ENCODE measurements at places on chromosomes 7 and 10.

DNA sequence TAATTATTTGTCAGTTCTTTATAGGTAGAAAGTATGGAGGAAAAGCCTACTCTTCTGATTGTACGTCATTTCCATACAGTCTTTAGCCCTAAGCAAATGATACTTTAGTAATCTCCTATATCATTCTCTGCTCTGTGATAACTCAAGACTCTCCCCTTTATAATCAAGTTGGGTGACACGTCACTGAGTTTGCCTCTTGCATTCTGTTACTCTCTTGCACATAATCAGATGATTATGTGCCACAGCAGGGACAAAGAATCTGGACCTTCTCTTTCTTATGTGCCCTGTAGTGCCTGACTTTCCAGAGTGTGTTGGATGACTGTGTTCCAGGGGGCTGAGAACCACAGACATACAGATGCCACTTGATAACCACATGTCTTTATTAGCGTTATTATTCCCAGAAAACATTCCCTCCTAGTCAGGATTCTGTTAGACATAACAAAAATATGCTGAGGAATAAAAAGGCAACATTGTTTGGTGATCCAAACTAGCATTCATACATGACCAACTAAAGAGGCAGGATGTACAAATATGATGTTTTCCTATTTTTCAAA is 116.4 kb upstream of the HGF start:
- no peak for DNase-seq

- DNase-seq: no peak
These were observed 11.4 kb upstream of the AKR1D1 start for GRCh38 chr7:138064856-138065357.

GRCh38 chr7:156063241-156063810 is 251.1 kb upstream of the SHH start:
- no peak for DNase-seq

DNA sequence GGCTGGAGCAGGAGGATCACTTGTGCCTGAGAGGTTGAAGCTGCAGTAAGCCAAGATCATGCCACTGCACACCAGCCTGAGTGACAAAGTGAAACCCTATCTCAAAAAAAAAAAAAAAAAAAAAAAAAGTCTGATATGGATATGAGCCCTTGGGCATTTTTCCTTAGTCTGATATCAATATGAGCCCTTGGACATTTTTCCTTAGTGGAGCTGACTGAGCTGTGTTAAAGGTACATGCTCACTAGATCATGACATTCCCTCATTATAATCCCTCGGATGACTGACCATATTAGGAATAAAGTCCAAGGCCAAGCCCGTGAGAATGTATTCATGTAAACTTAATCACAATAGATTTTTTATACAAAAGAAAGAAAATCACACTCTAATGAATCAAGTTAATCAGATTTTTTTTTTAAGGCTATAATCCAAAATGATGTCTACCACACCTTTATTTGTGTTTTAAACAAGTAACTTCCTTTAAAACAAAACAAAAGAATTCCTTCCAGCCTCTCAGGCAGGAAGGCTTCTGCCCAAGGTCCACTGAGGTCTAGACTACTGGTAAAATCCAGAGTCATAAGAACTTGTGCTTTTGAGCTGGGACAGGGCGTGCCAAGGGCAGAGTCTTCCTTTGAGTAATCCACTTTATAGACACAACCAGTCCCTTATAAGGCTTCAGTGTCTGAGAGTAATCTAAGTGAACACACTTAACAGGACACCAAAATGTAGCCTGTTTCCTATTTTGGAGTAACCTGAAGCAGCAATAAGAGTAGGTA is 5.5 kb downstream of the PPA1 start:
- DNase-seq: no peak

DNA sequence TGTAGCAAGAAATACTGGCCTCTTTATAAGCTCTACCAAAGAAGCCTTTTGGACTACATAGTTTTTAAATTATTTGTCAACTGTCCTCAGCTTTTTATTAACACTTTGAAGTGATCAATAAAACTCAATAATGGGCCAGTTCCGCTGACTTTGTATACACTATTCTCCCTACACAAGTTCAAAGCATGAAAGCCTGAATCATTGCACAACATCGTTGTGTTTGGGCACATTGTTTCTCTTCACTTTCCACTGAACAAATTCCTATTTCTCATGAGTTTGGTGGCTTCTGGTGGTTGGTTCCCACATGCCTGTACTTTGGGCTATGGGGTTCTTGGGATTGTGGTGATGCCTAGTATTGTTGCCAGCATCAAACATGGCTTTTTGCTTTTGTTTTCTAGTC is 561.8 kb upstream of the LRRN3 start:
- DNase-seq: no peak

- no peak for DNase-seq
These were observed 2.4 kb downstream of the BRI3 start for GRCh38 chr7:98283887-98284222.

- no peak for DNase-seq
These were observed 213.9 kb upstream of the PPP2R2D start for GRCh38 chr10:131686781-131687420.

- DNase-seq: no peak
These were observed 4.4 kb upstream of the ST7 start for GRCh38 chr7:116948934-116949333.

- DNase-seq: no peak
These were observed 551 bp downstream of the IFIT1 start for GRCh38 chr10:89392974-89393373.

- no peak for DNase-seq
These were observed 50.4 kb upstream of the FAM3C start for GRCh38 chr7:121446526-121446925.

GRCh38 chr7:112398534-112398933 is 51.7 kb upstream of the IFRD1 start:
- DNase-seq: no peak

- no peak for DNase-seq
These were observed 416.6 kb downstream of the RPS24 start for GRCh38 chr10:78450239-78450638.

DNA sequence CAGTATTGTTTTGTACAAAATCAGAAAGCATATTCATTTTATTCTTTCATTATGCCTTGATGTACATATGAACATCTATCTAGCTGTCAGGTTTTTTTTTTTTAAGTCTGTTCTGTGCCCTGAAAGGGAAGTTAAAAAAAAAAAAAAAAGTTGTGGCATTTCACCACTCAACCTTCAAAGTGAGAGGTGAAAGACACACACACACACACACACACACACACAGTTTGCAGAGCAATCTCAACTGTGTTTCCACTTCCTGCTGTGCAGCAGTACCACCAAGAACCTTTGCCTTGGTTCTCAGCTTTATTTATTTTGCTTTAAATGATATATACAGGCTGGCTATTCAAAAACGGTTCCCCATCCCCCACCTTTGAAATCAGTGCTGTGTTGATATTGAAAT is 955.6 kb downstream of the GATA3 start:
- peak; percentile 4 for DNase-seq

DNA sequence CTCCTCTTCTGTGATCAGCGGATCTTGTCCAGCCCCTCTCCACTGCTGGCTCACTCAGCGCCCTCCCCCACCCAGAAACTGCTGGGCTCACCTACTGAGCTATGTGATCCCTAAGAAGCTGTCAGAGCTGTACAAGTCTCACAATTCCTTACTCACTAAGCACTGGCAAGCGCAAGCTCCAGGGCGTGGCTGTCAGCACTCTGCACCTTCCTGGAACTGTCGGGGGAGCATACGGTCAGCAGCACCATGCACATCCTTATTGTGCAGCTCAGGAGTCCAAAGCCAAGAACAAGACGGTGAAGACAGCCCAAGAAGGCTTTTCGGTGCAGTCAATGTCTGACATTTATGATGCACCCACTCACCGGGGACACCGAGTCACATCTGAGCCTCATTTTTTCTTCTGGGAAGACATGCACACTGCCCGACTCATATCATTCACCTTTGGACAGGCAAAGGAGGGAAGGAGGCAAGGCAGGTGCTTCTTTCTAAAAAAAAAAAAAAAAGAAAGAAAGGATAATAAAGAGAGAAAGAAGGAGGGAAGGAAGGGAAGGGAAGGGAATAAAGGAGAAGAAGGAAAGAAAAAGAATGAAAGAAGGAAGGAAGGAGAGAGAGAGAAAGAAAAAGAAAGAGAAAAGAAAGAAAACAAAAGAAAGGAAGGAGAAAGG is 56.3 kb downstream of the ASB13 start:
- DNase-seq: no peak

GRCh38 chr7:115976651-115977050 is 53.9 kb downstream of the TFEC start:
- no peak for DNase-seq

DNA sequence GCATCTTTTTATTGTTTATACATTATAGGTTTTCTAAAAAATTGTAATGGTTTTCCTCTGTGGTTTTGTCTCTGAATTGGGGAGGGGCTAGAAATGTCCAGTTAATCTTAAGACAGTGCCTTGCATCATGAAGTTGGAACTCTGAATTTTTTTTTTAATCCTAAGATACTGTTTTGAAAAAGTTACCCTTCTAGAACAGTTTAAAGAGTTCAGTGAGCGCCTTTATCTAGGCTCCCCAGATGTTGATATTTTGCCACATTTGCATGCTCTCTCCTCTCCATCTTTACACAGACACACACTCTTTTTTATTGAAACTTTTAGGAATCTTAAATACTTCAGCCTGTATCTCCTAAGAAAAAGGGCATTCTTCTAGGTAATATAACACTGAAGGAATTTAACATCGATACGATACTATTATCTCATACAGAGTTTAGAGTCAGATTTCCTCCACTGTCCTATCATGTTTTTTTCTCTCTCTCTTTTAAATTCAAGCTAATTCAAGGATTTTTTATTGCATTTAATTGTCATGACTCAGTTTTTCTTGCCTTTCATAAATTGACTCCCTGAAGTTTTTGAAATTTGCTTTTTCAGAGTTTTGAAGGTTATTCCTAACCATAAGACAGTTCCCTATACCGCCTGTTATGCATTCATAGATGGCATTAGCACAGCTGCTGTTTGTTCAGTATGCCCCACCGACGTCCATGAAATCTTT is 31.5 kb downstream of the PRKAR2B start:
- DNase-seq: no peak

- DNase-seq: no peak
These were observed 1.8 kb downstream of the TSPAN13 start for GRCh38 chr7:16755397-16755796.

DNA sequence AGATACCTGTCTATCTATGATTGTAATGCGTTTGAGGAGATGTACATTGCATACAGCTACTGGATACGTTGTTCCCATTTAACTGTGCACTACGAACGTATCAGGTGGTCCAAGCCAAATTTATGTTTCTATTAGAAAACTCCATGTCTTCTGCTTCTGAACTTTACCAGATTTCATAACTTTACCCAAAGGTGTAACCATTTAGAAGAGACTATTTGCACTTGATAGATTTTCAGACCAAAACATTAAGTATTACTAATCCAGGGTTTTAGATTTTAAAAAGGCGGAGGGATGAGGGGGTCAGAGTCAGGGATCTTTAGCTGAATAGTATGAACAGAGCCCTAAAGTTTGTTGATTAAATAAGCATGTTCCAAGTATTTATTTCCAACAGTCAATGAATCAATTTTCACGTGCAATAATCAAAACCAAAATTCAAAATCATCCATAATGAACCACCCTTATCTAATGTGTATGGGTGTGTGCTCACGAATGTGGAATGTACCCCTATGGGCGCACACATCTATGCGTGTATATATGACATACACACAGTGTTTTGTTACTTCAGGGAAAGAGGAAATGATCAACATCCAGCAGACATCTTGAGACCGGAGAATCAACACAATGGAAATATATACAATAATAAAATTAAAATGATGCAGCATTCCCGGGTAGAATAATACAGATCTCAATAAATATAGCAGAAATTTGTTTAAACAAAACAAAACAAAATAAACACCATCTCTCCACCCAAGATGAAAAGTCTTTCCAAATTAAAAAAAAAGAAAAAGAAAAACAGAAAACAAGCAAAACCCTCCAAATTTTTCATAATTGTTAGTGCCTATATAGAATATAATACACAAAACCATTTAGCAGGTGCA is 3.4 kb downstream of the FEZF1 start:
- no peak for DNase-seq

GRCh38 chr10:106567629-106568028 is 596.9 kb downstream of the SORCS1 start:
- DNase-seq: no peak

DNA sequence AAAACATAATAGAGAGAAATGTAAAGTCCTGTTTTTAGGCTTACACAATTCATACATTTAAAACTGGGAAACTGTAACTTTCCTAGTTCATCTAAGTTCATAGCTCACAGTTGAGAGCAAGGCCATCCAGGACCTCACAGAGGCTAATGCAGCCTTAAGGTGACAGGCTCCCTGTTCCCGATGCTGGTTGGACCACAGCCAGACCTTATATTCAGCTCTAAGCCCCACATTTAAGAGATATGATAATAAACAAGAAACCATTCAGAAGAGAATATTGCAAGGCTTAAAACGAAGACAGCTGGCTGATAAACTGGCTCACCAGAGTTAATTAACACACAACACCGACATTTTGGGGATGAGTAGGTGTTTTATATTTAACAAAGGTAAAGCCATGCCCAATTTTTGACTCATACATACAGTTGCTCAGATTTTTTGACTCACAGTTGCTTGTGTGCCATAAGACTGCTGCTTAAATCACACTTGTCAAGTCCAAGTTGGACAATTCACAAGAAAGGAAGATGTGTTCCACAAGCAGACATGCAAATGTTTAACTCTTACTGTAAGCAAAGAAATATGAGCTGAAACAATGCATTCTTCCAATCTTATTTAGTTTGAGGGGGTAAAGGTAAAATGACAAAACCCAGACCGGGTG is 41.1 kb upstream of the TMEM213 start:
- no peak for DNase-seq

GRCh38 chr7:102064361-102065025 is 222.2 kb upstream of the SH2B2 start:
- DNase-seq: no peak

GRCh38 chr10:114239117-114239993 is at the start of gene VWA2:
VWA2 (plus strand) TSS chr10:114239254; CDS start chr10:114248714, 9,460 bp downstream.
- no peak for DNase-seq

GRCh38 chr7:91852263-91852741 is 28.2 kb downstream of the MTERF1 start:
- DNase-seq: no peak
